Prostate gland (tissue), 2 donors: ENCODE measurements at places on chromosomes 7 and 10. TPM values are rescaled to one million over a fixed set of nuclear protein-coding genes. Genes with fewer than 3 reads are reported as not detected.
A peak's percentile ranks its signal among the peaks of the same experiment; 100 is the strongest.

- H3K27me3 ChIP-seq = peaks cover 3% of the 10 kb centered on the region
- H3K4me3 ChIP-seq = peak overlapping the region; percentile 21
- no peaks in the 10 kb centered on the region for H3K4me1 ChIP-seq
- no peak for DNase-seq
- H3K27ac ChIP-seq = no peak overlapping the region
Observed at GRCh38 chr10:27258838-27259812, 18.5 kb upstream of the ACBD5 start.

DNA sequence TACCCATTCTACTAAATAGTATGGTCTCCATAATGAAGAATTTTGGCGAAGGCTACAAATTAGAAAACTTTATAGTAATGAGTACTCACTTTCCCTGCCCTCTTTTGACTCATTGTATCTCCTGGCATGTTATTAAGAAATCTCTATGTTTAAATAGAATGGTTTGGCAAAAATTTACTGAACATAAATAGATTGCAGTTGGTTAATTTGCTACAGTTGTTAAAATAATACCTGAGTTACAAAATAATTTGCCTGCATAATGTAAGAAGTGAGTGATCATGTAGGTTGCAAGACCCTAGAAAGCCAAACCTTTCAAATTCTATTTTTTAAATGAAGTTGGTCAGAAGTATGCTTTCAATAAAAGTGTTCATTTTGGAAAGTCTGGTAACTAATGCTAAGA is 176.8 kb upstream of the AHR start:
- H3K36me3 ChIP-seq = no peaks in the 10 kb centered on the region
- H3K4me3 ChIP-seq = no peak overlapping the region
- no peaks in the 10 kb centered on the region for H3K4me1 ChIP-seq
- H3K27ac ChIP-seq = no peak overlapping the region
- no peaks in the 10 kb centered on the region for H3K27me3 ChIP-seq
- DNase-seq = no peak

DNA sequence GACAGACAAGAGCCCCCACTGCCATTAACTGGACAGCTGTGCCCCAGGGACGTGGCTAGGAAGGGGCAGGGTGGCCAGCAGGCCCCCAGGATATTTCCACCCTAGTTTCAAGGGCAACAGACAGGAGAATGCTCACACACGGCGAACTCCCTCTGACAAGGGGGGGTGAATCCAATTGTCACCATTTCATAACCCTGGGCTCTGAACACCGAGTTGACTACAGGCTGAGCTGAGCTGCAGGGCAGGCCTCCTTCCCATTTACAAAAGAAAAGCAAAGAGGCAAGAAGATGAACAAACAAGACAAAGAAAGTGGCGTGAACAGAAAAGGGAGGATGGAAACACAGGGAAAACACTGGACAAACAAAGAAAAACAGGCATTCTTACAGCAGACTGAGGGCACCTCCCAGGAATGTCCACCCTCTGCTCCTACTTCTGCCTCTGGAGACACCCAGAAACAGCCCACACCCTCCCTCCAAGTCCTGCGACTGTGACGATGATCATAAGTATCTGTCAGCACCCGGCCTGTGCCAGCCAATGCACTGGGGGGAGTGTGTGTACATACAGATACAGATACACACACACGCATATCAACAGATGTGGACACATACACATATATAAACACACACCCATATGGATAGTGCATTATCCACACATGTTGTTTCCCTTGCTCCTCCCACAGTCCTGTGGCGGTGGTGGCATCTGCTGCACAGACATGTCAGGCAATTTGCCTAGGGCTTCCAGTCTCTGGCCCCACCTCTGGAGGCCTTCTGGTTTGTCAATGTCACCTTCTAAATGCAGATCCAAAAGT is 66.2 kb downstream of the FAM53B start:
- H3K4me1 ChIP-seq = no peaks in the 10 kb centered on the region
- H3K27me3 ChIP-seq = no peaks in the 10 kb centered on the region
- no peak overlapping the region for H3K4me3 ChIP-seq
- no peak overlapping the region for H3K27ac ChIP-seq
- peaks cover 8% of the 10 kb centered on the region for H3K36me3 ChIP-seq
- no peak for DNase-seq

GRCh38 chr10:119447823-119448546 is 94.5 kb downstream of the RGS10 start:
- no peak overlapping the region for H3K4me3 ChIP-seq
- H3K27me3 ChIP-seq = no peaks in the 10 kb centered on the region
- no peaks in the 10 kb centered on the region for H3K36me3 ChIP-seq
- no peaks in the 10 kb centered on the region for H3K4me1 ChIP-seq
- no peak overlapping the region for H3K27ac ChIP-seq
- DNase-seq = no peak

The FAM200A gene
- 11.2 TPM for total RNA-seq
